ENCODE measurements at places on chromosomes 3 and 15.

GRCh38 chr15:69265347-69265955 lies 33.3 kb upstream of the PAQR5 start:
- peak; percentile 48 for DNase-seq

- DNase-seq: peak; percentile 59
Measured at GRCh38 chr3:144590854-144591253, 619.2 kb downstream of the DIPK2A start.

GRCh38 chr3:72816862-72817355 lies 31.3 kb downstream of the SHQ1 start:
- DNase-seq: no peak

DNA sequence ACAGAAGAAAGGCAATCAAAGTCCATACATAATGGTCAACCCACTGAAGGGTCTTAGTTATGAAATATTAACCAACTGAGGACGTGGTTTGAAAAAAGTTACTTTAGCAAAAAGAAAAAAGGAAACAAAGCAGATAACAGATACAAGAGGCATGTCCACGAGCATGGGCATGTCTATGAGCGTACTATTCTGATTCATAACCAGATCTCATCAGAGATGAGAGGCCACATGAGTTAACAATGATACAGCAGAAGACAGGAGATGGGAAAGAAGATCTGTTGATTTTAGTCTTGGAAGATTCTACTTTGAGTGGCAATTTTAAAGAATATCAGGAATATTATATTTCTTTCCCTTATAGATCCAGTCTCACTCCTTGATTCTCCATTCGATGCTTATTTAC lies 262.9 kb upstream of the SLITRK3 start:
- DNase-seq: no peak

DNA sequence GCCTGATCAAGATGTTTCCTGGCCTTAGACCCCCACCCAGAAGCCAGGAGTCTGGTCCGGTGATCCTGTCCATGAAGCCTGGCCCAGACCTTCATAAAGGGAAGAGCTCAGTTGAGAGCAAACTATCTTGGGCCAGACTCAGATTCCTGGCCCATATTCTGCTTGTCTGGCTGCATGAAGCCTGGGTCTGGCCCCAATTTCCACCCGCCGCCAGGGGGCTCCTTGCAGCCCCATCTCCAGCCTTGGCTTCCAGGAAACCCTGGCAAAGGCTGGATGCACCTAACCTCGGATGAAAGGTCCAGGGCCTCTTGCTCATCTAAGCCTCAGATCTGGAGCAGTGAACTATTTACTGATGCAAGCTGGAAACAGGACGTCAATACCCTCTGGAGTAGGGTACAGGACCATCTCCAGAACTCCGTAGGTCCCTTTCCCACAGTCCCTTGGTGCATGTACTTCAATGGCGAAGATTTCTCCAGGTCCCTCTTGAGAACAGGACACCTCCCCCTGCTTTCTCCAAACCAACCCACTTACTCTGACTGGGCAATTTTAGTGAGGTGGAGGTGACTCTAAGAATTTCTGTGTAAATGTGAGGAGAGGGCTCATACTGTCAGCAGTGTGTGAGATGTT lies 5.6 kb downstream of the FOXL2 start:
- peak; percentile 72 for DNase-seq

DNA sequence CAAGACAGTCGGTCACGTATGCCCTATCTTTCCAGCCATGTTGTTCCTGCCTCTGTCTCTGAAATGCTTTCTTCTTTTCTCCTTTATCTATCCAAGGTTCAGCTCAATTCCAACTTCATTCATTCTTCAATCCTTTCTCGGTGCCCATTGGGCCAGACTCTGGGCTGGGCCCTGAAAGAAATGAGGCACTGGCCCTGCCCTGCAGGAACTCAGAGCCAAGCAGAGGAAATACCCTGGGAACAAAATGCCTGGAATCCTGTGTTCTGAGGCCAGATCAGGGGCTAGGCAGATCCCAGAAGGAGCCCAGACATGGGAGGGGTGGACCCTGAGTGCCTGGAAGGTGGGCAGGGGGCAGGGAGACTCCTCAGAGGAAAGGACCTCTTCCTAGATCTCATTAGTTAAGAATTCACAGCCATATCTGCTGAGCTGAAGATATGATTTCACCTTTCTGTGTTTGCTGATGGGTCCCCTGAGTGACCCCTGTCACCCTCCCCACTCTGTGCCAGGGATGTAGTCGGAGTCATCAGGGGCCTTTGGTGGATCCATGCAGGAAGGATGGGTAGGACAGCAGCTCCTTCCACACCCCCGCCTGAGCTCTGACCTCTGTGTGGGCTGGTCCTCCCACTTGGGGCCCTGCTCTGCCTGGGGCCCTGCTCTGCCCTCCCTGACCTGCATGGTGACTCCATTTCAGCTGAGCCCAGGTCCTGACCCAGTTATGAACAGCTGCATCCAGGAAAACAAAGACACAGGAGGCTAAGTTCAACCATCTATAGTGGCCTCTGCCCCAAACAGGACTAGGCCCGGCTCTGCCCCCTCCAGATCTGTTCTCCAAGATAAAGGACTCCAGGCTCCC lies 5.3 kb upstream of the DAPK2 start:
- DNase-seq: no peak

DNA sequence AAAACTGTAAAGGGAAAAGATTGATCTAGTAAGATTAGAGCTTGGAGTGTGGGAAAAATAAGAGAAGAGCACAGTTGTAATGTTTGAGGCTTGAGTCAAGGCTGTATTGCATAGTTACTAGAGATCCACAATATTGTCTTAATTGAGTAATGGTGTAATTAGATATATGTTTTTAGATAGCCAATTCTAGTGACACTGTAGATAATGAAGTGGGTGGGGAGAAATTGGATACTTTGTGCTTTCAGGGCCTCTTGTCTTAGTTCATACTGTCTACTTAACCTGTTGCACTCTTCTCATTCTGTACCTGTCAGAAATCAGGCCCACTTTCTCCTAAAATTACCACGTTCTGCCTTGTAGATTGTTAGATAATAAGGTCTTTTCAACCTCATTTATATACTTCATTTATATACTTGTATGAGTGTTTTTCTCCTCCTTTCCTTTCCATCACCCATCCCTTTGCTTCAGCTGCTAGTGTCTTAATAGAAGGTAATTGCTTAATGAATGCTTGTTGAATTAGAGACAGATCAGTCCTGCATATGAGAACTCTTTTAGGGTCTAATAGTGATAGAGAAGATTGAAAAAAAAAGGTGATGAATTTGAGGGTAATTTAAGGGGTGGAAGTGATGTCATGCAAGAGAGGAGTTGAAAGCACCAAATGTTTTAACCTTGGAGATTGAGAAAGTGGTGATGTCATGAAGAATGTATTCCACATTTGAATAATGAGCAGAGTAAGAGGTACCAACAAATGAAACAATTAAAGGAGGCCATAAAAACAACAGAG lies 32.0 kb downstream of the PIK3CA start:
- DNase-seq: peak; percentile 46

DNA sequence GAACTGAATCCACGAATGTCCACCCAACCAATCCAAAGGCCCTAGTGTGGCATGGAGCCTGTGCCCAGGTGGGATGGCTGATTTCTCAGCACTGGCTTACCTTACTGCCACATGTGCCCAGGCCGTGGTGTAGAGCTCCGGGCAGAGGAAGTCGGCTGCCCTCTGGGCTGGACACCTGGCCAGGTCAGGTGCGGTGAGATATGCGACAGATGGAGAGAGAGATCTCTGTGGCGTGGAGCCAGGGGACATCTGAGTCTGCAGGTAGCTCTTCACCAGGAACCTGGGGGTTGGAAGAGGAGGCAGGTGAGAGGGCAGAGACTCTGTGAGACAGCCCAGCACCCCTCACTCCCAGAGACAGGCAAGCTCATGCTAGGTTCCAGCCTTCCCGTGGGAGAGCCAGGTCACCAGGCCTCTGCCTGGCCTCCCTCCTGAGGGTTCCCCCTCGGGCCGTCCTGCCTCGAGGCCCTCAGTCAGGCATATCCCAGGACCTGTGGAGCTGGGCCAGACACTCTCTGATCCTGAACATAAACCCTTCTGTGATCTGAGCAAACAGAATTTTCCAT lies 12.6 kb downstream of the ACOX2 start:
- DNase-seq: no peak

DNA sequence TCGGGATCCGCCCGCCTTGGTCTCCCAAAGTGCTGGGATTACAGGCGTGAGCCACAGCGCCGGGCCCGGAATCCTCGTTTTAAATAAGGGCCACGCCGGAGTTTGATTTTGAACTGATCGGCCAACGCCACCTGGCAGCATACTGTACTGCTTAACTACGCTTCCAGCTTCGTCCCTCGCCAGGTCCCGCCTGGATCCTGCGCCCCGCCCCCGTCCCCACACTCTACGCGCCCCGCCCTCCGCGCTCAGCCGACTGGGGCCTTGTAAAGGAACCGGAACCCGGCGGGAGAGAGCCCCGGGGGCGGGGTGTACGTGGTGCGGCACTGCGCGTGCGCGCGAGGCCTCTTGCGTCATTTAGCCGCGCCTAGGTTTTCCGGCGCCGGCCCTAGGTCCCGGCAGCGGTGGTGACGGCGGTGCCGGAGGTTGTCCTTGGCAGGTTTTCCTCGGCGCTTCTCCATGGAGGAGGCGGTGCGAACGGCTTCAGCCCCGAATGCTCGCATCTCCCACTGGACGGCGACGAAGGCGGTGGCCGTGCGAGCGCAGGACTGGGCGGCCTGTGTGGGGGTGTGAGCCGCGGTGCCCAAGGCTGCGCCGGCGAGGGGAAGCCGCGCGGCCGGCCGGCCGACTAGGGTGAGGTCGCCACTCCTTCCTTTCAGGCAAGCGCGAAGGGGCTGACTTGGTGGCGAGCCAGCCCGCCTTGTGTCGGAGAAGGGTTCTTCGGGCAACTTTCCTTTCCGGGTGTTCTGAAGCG lies at the start of gene NIPA2:
NIPA2 (plus strand) TSS at position 375 of the 751 bp plus-strand sequence. CDS start 13,066 bp downstream, outside the sequence.
- DNase-seq: peak; percentile 99

GRCh38 chr3:144687862-144688261 lies 716.2 kb downstream of the DIPK2A start:
- peak; percentile 12 for DNase-seq

DNA sequence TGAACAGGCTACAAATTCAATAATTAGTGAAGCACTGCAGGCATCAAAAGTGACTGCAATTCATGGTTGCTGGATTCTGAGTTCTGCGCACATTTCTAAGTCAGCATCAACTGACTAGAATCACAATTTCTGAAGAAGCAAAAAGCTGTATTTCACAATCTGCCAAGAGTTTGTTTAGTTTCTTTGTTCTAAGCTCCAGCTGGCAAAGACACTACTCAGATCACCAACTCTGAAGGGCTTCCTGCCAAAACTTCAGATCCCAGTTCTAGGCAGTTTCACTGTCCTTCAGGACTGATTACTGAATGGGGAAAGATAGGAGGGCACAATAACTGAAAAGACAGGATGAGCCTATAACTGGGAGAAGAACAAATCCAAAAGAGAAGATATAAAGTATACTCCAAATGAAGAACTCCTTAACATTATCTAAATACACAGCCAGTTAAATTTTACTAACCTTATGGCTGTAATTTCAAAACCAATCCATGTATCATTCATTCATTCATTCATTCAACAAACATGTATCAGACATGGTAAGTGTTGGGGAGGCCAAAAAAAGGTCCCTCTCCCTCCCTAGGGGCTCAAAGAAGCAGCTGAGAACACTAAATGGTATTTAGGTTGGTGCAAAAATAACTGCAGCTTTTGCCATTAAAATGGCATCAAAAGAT lies 17.1 kb downstream of the TJP1 start:
- DNase-seq: peak; percentile 87

GRCh38 chr3:72127844-72128243 lies 342.9 kb upstream of the PROK2 start:
- DNase-seq: no peak

GRCh38 chr15:29046281-29046810 lies 160.6 kb downstream of the APBA2 start:
- no peak for DNase-seq

DNA sequence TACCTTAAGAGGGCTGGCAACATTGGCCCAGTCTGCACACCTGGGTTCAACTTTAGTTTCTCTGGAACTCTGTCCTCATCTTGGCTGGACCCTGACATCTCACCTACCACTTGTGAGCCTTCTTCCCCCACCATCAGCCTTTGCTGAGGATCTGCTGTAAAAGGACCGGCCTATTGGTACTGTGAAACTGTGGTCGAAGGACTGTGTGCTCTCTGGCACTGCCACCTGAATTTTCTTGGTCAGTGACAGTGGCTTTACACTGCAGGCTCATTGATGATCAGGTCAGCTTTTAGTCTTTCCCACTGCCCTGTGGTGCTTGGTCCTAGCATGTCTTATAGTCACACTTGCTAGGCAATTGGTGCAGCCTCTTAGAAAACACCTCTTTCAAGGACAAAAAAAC lies 86.9 kb downstream of the PEX5L start:
- no peak for DNase-seq

GRCh38 chr3:159186581-159186980 lies 384.7 kb downstream of the MFSD1 start:
- no peak for DNase-seq

DNA sequence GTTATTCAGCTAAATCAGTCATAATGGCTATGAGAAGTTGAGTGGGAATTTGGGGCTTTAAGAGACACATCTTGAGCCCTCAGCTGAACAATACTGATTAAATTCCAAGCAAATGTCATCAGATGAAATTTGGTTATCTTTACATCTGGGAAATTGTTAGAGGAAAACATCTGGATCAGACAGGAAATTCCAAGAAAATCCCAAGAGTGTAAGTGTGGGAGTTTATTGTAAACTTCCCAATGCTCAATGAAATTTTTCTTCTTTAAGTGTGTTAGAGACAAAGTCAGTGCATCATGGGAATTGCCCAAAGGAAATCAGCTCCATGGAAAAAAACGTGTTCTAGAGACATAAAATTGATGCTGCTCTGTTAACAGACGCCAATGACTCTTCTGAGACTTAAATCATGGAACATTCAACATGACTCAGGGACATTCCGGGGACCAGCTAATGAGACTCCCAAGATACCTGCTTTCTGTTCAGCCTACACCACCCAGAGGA lies 19.8 kb upstream of the DCLK3 start:
- no peak for DNase-seq

- no peak for DNase-seq
Measured at GRCh38 chr3:15976524-15976923, 178.7 kb upstream of the ANKRD28 start.

- DNase-seq: peak; percentile 58
Measured at GRCh38 chr3:71129611-71130431, 453.7 kb downstream of the FOXP1 start.

- peak; percentile 43 for DNase-seq
Measured at GRCh38 chr15:58738046-58738707, 11.3 kb downstream of the ADAM10 start.

DNA sequence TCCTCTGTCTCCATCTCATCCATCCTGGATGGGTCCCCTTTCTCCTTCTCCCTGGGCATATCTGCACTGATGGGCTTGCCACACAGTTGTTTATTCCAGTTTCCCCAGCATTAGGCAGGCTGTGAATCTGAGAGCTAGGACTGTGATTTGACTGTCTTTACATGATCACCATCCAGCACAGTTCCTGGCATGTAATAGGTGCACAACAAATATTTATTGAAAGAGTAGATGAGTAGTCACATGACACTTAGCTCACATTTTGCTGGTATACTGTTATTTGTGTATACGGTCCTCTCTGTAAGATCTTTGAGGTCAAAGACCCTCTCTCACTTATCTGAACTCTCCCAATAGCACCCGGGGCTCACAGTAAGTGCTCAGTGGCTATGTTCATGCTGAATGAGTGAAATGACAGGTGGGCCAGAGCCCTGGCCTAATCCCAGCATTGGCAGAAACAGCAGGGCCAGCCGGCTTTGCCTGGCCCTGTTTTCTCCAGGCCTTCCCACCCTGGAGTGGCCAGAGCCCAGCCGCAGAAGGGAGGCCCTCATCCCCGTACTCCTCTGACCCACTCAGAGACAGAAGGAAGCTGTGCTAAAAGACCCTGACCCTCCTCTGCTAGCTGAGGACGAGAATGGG lies 16.2 kb upstream of the BAHD1 start:
- no peak for DNase-seq

All from fibroblast of villous mesenchyme (primary cell).